ENCODE measurements at places on chromosomes 1 and 21.

DNA sequence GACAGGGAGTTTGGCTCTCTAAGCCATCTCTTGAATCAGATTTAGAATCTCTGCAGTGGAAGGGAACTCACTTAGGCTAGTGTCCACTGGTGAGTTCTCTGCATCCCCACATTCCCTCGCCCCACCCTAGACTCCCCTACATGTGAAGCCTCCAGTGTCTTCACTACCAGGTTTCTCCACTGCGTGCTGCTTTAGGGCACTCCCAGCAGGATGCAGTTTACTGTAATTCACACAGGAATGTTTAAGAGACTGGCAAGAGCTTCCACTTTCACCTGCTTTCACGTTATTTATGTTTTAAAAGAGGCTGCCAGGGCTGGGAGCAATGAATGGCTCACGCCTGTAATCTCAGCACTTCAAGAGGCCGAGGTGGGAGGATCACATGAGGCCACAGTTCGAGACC lies 60.2 kb downstream of the KAZN start:
- no peak for DNase-seq

- no peak for DNase-seq
Observed at GRCh38 chr1:48676822-48677221, 99.9 kb downstream of the BEND5 start.

GRCh38 chr1:89606227-89606980 lies 26.5 kb upstream of the LRRC8C start:
- no peak for DNase-seq

- no peak for DNase-seq
Observed at GRCh38 chr1:241849345-241849695, 1.3 kb downstream of the EXO1 start.

DNA sequence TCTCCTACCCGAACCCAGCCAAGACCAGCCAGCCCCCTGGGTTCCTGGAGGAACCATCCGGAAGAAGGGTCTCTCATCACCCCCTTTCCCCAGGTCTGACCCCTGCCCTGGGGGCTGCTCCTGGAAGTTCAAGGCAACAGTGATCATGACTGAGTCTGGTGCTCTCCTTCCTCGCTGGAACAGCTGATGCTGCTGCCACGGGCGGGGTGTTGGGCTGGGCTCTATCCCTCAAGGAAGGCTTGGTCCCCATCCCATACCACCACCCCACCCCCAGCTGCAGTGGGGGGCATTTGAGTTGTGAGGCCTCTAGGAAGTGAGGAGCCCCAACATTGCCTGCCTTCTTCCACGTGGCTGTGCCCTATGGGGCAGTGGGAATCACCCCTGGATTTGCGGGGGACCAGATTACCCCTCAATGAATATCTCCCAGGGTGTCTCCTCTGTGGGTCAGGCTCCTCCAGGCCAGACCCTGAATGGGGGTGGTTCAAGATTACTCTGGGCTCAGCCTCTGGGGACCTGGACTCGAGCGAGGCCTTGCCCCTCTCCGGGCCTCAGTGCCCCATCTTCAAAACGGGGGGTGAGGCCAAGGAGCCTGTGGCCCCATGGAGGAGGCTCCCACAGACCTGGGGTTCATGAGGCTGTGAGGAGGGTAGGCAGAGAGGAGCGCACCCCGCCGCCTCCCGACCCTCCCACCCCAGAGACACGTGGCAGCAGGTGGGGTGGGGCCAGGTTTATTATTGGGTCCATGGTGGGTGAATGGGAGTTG lies 2.8 kb downstream of the MASP2 start:
- no peak for DNase-seq

- no peak for DNase-seq
Observed at GRCh38 chr1:59994302-59995198, 68.0 kb upstream of the CYP2J2 start.

GRCh38 chr1:118333601-118334210 lies 148.7 kb upstream of the SPAG17 start:
- no peak for DNase-seq

GRCh38 chr21:36430841-36431240 lies 45.6 kb downstream of the CHAF1B start:
- DNase-seq = no peak

- DNase-seq = no peak
Observed at GRCh38 chr21:44260066-44260465, 1.6 kb downstream of the DNMT3L start.

- DNase-seq = no peak
Observed at GRCh38 chr1:161954050-161954449, 69.6 kb downstream of the OLFML2B start.

DNA sequence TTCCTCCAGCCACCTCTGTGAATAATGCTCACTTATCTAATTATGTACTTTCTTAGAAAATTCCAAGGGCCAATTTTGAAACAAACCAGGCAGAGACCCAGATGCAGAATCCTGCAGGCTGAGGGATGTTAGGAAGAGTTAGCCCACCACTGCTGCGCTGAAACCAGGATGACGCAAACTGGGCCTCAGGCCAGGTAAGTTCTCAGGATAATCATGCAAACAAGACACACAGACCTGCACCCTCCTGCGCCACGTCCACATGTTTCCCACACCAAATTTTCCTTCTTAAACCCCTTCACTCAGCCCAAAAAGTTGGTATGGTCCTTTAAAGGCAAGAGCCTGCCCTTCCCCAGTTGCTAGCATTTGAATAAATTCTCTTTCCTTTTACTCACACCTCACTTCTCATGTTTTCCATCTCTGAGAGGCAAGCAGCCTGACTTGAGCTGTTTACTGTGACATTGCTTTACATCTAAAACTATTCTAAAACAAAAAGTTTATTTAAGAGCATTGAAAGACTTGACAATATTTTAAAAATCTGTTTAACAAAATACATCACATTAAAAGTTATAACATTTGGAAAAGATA lies 887.1 kb downstream of the LRRIQ3 start:
- no peak for DNase-seq

DNA sequence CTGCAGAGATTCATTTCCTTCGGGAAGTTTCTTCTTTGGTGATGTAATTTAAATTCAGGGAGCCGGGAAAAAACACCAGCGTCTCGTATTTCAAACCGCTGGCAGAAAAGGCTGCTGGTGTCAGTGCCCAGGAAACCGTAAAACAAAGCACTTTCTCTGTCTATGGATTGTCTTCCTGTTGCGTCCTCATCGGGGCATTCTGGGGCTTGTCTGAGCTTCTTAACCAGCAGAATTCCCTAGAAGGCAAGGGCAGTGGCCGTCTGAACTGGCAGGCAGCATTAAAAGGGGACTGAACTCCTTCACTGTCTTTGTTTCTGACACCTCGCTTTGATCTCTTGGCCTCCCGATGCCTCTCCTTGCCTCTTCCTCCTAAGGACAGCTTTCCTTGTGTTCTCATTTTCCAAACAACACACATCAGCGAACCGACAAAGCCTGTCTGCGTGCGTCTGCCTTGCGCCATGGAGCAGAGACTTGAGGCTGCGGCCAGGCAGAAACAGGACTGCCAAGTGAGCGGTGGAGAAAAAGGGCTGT lies 391.6 kb upstream of the VAMP3 start:
- no peak for DNase-seq

GRCh38 chr1:34361781-34362357 lies 185.2 kb downstream of the C1orf94 start:
- DNase-seq = no peak

- no peak for DNase-seq
Observed at GRCh38 chr1:212108981-212109380, 73.4 kb downstream of the DTL start.

GRCh38 chr21:45873418-45873817 lies 108.2 kb upstream of the COL6A1 start:
- DNase-seq = no peak

GRCh38 chr1:110245876-110246620 lies 35.9 kb downstream of the KCNC4 start:
- DNase-seq = no peak

GRCh38 chr1:233183226-233184020 lies 112.1 kb downstream of the PCNX2 start:
- DNase-seq = no peak

DNA sequence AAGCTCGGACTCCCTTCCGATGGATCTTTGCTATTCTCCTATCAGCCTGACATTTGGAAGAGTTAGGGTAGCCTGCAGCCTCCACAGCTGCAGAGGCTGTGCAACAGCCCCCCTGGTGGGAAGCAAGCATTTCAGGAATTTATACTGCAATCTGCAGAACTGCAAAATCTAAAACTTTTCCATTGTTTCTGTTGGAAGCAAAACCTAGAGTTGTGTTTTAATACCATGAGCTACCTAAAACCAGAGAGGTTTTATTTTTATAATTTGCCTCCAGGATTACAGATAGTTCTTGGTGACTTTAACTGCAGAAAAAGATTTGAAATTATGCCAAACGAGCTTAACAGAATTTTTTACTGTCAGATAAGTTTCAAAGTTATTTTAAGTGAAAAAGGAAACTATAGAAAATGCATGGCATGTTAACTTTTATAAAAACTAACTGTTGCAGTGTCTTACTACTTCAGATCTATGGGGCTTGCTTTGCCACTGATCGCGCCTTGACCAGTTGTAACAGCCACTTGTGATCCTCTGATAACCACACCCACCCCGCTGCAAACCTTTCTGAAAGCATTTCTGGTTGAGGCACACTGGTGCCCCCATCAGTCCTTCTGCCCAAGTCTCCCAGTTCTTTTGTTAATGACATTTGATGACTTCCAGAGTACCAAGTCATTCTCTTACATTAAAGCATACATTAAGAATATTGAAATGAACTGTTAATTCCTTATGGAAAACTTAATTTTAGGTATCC lies 64.8 kb downstream of the PRDM2 start:
- no peak for DNase-seq

- no peak for DNase-seq
Observed at GRCh38 chr1:7249516-7249915, 464.3 kb downstream of the CAMTA1 start.

DNA sequence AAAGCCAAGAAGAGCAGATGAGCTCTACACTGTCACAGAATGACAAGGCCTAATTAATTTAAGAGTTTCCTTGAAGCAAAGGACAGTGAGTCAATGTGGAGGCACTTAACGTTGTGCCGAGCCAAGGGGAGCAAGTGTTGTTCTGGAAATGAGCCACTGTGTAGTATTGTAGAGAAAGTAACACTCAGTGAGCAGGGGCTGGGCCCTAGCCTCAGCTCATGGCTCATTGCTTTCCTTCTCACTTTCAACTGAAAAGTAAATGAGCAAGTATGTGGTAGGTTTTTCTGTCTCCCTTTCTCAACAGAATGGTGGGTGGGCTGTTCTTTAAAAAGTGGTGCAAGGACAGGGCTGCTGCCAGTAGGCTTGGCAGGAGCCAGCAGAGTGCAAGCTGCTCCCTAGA lies 11.8 kb upstream of the KIAA0040 start:
- DNase-seq = no peak

DNA sequence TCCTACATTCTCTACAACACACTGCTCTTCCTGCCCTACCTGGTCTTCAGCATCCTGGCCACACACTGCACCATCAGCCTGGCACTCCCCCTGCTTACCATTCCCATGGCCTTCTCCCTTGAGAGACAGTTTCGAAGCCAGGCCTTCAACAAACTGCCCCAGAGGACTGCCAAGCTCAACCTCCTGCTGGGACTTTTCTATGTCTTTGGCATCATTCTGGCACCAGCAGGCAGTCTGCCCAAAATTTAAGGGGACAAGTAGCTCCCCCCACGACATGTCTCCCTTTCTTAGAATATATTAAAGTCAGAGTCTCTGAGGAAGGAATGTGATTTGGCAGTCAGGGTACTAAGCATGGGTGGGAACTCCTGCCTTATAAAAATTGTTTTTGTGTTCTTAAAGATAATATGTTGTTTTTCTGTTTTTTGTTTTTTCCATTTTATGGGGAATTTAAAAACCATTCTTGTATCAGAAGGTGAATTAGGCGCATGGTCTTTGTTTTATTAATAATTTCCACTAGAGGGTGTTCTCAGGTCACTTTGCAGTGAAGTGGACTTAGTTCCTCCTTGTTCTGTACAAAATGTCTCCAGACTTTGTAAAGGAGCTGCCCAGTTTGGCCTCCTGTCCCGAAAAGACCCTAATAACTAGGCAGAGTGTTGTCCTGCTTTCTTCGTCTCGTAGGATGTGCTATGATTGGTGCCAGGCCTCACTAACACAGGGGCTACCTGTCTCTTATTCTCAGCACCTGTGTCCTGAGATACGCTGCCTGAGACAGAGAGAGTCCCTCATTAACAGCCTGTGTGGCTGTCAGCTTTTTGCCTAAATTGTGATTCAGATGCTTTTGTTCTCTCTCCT lies 13.1 kb downstream of the UBIAD1 start:
- no peak for DNase-seq

- DNase-seq = no peak
Observed at GRCh38 chr1:23178950-23179349, 10.3 kb upstream of the LUZP1 start.

- no peak for DNase-seq
Observed at GRCh38 chr1:179190861-179191260, 38.6 kb downstream of the ABL2 start.

DNA sequence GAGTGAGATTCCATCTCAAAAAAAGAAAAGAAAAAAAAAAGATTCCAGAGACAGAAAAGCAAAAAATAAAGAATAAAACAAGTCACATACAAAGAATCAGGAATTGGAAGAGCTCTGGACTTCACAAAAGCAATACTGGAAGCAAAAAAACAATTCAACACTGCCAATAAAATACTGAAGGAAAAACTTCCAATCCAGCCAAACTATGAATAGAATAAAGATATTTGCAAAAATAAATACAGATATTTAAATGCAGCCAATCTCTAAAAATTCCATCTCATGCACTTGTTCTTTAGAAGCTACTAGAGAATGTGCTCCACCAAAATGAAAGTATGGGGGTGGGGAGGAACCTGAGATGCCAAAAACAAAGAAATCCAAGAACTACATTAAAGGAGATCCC lies 29.4 kb upstream of the RBM34 start:
- DNase-seq = no peak

GRCh38 chr1:38587766-38588165 lies 271.8 kb downstream of the RRAGC start:
- no peak for DNase-seq

GRCh38 chr1:24905979-24906720 lies 23.9 kb downstream of the RUNX3 start:
- DNase-seq = no peak

DNA sequence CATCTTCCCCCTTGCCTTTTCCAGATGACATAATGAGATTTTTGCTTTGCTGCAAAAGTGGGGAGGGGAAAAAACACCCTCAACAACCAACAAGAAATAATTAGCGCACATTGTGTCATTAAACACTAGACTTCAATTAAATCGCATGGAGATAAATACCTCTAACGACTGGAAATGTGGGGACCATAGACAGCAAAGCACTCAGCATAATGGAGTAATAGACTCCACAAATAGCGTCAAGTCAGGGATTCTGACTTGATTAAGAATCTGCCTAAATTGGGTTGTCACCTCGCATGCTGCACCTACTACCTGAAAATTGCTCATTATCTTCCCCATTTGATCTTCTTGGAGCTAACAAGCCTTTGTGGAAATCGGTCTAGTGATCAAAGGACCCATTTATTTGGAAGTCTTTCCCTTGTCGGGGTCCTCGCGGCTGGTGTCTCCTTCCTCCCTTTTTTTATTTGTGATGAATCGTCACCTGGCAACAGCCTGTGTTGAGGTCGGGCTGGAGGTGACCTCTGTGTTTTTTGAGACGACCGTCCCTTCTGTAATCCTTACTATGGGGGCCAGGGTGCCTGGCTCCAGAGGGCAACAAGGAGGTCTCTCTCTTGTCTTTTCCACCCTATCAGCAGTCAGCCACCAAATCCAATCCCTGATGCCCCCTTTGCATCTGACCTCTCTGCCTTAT lies 75.3 kb upstream of the IGSF21 start:
- no peak for DNase-seq
